ENCODE measurements at places on chromosomes 3 and 15.

DNA sequence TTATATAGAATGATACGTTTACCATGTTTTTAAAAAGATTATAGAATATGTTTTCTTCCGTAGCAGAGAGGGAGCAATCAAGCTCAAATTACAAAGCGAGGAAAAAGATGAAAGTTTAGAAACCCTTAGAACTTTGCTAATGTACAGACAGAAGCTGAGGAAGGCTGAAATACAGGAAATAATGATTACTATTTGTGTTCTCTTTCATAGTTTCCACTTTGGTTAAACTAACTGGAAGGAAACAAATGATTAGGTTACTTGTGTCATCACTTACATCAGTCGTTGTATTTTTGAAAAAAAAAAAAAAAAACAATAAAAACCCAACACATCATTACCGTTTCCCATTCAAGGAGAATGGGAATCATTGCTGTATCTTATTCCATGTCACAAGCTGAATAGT, 337.8 kb upstream of the CBLB start:
- no peak for DNase-seq

DNA sequence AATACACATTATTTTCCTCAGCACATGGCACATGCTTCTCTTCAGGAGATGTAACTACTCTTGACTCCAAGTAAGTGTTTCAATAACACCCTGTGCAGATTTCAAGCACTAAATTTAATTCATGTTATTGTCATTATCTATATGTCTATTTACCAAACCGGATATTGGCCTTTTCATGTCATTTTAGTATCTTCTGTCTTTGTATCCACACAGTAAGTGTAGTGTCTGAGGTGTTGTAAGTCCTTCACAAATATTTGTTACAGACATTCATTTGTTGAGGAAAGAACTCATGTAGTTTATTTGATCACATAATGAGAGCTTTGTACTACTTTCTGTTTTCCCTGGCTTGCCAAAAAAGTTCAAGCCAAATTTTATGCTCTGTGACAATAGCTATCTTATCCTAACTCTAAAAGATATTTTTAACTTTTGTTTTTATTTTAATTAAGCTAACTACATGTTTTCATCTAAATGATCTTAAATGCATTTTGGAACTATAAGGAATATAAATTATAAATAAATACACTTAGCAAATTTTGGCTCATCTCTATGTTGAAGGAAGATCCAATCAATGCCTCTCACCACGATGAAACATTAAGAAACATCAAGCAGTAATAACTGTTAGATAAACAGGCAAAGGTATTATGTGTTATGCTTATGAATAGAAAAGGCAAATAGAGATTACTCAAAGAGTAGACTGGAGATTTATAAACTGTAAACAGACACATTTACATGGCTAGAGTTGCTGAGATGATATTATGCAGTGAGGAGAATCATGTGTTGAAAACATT, 48.3 kb downstream of the SPTSSB start:
- no peak for DNase-seq

GRCh38 chr3:160227419-160227818, 2.2 kb downstream of the C3orf80 start:
- DNase-seq, result no peak

DNA sequence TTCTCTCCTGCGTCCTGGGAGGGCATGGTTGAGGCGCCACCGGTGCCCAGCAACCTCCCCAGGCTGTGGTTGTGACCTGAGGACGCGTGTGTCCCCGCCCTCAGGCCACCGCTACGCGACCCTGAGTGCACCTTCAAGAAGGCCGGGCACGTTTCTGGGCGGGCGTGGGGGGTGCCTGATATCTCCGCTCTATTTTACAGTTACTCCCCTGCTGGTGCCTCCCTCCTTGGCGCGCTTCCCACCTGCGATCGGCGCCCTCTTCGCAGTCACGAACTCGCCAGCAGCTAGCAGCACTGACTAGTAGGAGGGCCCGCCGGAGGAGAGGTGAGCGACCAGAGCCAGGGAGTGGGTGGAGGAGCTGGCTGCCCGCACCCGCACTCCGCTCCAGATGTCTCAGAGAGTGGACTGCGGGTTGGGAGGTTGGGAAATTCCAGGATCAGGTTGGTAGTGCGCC, 43.2 kb upstream of the POLG start:
- DNase-seq, result no peak

DNA sequence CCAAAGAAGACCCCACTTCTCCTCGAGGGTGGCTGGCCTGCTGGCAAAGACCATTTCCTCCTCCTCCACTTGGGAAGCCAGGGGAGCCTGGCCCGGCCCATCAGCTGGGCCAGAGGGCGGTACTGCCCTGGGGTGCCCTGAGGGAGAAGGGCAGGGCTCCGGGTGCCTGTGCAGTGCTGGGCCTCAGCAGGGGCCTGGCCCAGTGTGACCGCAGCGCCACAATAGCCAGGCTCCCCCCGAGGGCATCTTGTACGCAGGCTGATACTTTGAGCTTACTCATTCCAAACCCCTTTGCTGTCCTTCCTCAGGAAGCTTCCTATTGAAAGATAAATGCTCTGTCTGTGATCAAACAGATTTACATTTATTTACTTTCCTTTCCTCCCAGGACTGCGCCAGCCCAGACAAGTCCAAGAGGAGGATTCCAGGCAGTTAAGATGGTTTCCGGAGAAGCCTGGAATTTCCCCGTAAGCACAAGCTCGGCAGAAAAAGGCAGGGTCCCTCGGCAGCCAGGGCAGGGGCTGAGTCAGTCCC, 240.1 kb downstream of the XXYLT1 start:
- no peak for DNase-seq

DNA sequence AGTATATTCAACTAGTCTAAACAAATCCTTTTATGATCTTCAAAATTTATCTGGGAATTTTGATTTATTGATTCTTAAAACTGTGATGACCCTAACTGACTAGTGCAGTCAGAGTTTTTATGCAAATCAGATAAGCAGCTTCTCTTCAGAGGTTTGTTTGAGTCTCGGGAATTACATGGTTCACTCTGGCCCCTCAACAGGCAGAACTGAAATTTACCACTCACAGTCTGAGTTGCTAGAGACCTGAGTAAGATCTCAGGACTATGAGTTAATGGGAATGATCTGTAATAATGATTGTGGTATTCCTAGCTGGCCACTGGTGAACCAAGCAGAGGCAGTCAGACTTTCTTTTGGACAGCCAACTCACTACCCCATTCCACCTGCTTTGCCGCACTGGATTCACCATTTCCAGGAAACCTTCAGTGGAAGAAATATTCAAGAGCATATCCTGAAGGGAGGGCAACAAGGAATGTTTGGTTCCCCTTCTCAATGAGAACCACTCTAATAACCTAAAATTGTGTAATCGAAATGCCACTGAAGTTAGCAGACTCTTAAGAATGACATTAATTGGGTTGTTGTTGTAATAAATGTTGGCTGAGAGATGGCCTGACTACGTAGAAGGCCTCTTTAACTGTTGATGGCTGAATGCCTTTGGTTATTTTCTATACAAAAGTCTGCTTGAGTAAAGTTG, 11.5 kb upstream of the DNAJC13 start:
- DNase-seq, result no peak

DNA sequence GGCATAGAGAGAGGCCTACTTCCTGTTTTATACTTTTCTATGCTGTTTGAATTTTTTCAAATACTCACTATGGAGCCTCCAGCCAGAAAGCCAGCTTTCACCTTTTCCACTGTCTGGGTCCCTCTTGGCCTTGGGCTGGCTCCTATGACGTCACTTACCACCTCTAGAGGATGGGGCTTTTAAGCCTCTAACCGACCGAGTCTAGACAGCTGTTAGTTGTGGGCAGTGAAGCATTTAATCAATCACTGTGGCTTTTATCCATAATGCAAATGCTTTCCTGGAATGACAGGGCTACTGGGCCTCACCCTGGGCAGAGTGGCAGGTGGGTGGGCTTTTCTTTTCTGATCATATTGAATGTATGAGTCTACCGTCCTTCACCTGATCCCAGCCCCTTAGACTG, 61.9 kb downstream of the LRRK1 start:
- DNase-seq, result no peak

GRCh38 chr3:152497457-152497856, 228.7 kb downstream of the MBNL1 start:
- no peak for DNase-seq

DNA sequence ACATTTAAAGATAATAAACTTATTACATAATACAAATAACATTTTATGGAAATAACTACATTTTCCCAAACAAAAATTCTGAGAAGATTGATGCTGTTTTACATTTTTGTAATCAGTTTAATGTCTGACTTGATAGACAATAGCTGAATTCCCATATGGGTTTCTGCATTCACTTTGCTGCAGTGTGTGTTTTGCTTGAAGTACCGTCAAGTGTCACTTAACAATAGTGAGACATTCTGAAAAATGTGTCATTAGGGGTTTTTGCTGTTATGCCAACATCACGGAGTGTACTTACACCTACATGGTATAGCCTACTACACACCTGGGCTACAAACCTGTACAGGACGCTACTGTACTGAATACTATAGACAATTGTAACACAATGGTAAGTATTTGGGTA, 57.5 kb downstream of the USF3 start:
- no peak for DNase-seq

DNA sequence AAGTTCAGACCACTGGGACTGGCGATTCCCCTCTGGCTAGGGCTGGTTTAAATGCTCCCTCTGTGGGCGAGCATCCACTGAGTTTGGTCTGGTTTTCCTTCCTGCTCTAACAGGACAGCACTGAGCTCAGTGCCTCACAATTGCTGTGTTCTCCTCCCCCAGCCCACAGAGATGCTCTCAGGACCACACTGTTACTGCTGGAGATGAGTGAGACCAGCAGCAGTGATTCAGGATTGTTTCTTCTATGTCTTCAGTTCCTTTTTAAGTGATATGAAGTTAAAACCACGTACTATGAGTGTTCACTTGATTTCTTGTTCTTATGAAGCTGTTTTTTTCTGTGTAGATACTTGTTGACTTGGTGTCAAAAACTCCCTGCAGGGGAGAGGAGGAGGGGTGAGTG, 180.4 kb upstream of the COL8A1 start:
- no peak for DNase-seq

- DNase-seq, result no peak
These were observed 29.0 kb downstream of the SEC61A1 start for GRCh38 chr3:128081226-128081625.

GRCh38 chr15:29681946-29682345, 140.3 kb downstream of the TJP1 start:
- no peak for DNase-seq

DNA sequence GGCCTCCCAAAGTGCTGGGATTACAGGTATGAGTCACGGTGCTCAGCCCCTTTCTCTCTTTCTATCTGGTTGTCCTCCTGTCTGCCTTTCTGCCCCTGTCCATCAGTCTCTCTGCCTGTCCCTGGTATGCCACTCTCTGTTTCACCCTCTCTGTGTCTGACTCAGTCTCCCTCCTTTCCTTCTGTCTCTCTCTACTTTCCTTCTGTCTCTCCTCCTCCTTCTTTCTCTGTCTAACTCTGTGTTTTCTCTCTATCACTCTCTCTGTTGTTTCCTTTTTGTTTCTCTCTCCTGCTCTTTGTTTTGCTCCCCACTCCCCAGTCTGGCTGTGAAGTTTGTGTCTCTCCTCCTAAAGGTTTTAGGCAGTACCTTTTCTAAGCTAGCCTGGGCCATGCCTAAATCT, 9.1 kb upstream of the STRA6 start:
- no peak for DNase-seq

GRCh38 chr15:25234831-25235230, 204.0 kb downstream of the UBE3A start:
- DNase-seq, result no peak

DNA sequence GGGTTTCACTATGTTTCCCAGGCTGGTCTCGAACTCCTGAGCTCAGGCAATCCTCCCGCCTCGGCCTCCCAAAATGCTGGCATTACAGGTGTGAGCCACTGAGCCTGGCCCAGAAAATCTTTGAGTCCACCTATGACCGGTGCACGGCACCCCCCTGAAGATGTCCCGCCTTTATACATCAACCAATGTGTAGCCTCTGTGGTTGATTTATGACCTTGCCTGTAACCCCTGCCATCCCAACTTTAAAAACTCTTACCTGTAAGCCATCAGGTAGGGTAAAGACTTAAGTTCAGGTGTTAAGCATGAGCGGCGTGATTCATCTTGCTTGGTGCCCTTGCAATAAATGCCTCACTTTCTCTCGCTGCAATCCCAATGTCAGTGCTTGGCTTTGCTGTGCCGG, 14.5 kb upstream of the CTSH start:
- DNase-seq, result no peak

GRCh38 chr15:101578443-101578894, 73.7 kb downstream of the TM2D3 start:
- no peak for DNase-seq

DNA sequence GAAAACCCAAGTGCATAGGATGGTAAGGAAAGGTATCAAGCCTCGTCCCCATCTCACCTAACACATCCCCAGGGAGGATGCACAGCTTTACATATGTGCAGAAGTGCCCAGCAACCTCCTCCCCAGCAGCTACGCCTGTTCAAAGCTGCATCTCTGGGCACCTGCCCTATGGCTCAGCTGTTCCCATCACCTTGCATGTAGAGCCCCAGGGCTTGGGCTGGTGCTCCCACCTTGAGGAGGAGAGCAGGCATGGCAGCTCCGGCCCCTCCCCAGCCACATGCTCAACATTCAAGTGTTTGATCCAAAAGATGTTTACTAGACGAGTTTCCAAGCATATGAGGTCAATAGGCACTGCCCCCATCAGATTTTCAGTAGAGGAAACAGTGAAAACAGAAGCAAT, 173.5 kb downstream of the ATP10A start:
- no peak for DNase-seq

- no peak for DNase-seq
These were observed 55.4 kb downstream of the CCNL1 start for GRCh38 chr3:157104521-157104920.

GRCh38 chr3:20322085-20322484, 136.1 kb upstream of the SGO1 start:
- no peak for DNase-seq

DNA sequence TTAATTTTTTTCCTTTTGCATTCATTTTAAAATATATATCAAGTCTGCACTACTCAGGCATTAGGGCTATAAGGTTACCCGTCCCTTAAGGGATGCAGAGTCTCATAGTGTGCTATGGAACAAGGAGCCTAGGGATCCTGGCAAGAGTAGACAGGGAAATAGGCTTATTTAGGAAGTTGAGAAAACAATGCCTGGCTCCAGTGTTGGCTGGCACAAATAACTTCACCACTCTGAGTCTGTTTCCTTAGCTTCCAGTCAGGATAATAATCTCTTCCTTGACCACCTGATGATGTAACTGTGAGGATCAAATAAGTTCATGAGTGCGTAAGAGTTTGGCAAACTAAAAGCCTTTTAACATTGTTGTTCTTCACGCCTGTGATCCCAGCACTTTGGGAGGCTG, 540.8 kb upstream of the IL12A start:
- no peak for DNase-seq

GRCh38 chr3:38143511-38143910, 5.0 kb downstream of the MYD88 start:
- DNase-seq, result no peak

GRCh38 chr15:72252663-72253299, 19.6 kb downstream of the PARP6 start:
- no peak for DNase-seq
